K562 (cell line): ENCODE measurements at places on chromosomes 12 and 14.

GRCh38 chr12:15443611-15444010 lies 121.3 kb downstream of the PTPRO start:
- no peak for DNase-seq

GRCh38 chr12:77062396-77062795 lies 3.0 kb downstream of the E2F7 start:
- no peak for DNase-seq

GRCh38 chr12:101570047-101570446 lies 24.7 kb upstream of the MYBPC1 start:
- no peak for DNase-seq

DNA sequence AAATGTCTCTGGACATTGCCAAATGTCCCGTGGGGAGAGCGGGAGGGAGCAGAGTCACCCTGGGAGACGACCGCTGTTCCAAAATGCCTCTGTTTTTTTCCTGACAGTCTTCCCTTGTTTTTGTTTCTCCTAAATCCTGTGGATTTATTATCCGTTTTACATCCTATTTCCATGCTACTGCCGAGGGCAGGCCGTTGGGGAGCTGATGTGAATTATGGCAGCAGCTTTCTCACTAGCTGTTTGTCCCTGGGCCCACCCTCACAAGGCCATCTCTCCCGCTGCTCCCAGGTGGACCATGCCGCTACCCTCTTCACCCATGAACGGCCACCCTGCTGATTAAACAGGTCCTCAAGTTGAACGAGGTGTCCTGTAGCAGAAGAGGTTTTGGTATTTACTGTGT lies 55.2 kb downstream of the FBXL14 start:
- no peak for DNase-seq

DNA sequence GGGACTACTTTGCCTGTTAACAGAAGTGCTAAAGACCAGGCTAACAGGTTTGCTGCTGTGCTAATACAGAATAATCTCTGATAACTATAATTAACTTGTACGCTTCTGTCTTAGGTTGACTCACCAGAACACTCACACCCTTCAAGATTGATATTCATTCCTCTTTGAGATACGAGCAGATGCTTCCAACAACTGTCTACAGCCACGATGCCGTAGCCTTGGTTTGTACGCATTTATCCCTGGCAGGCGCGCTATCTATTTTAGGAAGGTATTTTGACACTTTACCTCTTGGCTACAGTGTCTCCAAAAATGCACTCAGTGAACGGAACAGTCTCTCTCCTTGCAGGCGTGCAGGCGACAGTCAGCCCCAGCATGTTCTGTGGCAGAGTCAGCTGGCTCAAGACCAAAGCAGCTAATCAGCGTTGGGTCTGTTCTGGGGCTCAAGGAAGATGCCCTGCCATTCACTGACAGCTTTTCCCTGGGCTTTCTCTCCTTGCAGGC lies 146.4 kb upstream of the PRICKLE1 start:
- no peak for DNase-seq
